ENCODE measurements at places on chromosomes 6 and 20.

- H3K27ac ChIP-seq: no peak overlapping the region
- no peak overlapping the region for H3K4me3 ChIP-seq
- no peak for DNase-seq
- no peaks in the 10 kb centered on the region for H3K4me1 ChIP-seq
These were observed 100.5 kb upstream of the SLC2A12 start for GRCh38 chr6:134152767-134153485.

DNA sequence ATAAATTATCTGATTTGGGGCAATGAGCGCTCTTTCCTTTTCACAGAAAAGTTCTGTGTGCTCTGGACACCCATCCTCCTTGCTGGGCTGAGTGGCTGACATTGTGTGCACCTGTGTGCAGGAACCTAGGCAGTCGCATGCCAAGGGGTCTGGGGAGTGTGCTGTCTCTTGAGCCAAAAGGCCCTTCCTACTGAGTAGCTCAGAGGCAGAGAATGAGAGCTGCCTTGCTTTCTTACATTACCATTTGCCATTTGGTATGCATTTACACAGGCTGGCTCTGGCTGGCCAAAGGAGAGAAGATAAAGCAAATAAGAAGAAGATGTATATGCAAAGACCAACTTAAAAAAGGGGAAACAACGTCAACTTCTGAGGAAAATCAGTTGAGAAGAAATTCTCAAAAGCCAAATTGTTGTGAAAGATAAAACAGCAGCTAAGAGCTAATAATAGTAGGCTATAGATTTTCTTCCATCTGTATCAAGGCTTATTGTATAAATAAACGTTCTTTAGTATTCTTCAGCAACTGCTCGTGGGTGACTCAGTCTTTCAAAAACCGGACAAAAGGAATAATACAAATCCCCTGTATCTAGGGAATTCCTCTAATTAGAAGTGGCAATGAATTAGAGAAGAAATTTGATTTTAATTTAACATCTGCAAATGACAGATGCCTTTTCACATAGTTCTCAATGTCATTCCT is 121.9 kb downstream of the INSM1 start:
- peak; percentile 31 for DNase-seq
- no peak overlapping the region for H3K27ac ChIP-seq
- no peak overlapping the region for H3K4me3 ChIP-seq
- H3K36me3 ChIP-seq: peaks cover 8% of the 10 kb centered on the region
- H3K27me3 ChIP-seq: no peaks in the 10 kb centered on the region
- H3K4me1 ChIP-seq: no peaks in the 10 kb centered on the region

- peaks cover 8% of the 10 kb centered on the region for H3K4me1 ChIP-seq
- H3K36me3 ChIP-seq: peaks cover 2% of the 10 kb centered on the region
- peak overlapping the region; percentile 10 for H3K4me3 ChIP-seq
- no peaks in the 10 kb centered on the region for H3K27me3 ChIP-seq
- DNase-seq: peak; percentile 14
These were observed 90.8 kb downstream of the FRK start for GRCh38 chr6:115969930-115970273.

DNA sequence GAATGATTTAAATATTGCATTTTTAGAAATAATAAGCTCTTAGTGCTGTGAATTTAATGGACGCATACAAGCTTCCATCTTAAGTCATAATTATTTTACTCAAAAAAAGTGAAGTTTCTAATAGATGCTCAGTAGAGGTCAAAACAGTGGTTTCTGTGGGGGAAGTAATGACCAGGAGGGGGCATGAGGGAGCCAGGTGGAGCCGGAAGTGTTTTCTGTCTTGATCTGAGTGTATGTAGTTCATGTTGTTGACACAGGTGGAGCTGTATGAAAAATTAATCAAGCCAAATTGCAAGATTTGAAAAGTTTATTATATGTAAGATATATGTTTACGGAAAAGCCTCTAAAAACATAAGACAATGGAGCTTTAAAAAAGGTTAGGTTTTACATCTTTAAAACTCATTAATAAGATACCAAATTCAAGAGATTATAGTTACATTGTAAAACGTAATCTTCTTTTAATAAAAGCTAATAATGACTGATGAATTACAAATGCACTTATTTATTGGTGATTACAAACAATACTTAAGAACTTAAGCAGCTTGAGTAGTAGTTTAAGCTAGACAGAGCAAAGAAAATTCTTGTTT is 68.0 kb downstream of the PLAGL1 start:
- DNase-seq: peak; percentile 43
- H3K4me3 ChIP-seq: no peak overlapping the region
- peaks cover 19% of the 10 kb centered on the region for H3K36me3 ChIP-seq
- no peaks in the 10 kb centered on the region for H3K4me1 ChIP-seq

DNA sequence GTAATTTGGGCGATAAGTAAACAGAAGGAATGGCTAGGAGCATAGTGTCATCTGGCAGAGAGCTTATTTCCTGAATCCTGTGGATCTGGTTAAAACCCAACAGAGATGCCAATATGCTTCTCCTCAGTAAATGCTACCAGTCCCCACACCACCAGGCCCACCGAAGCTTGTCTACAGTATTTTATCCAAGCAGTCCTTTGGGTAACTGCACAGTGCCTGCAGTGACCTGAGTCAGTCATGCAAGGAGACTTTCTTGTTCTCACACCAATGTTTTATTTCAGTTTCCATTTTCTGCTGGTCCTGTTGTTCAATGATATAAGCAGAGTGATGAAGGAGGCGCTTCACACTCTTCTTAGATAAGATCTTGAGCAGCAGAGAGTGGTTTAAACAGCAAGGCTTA is 326.3 kb downstream of the RIMS1 start:
- no peak overlapping the region for H3K27ac ChIP-seq
- no peaks in the 10 kb centered on the region for H3K27me3 ChIP-seq
- no peak for DNase-seq
- H3K4me3 ChIP-seq: no peak overlapping the region
- H3K4me1 ChIP-seq: no peaks in the 10 kb centered on the region

GRCh38 chr6:33050014-33050810 is 23.2 kb downstream of the HLA-DPA1 start:
- H3K27ac ChIP-seq: no peak overlapping the region
- H3K36me3 ChIP-seq: no peaks in the 10 kb centered on the region
- H3K4me3 ChIP-seq: no peak overlapping the region
- DNase-seq: no peak
- no peaks in the 10 kb centered on the region for H3K4me1 ChIP-seq

- H3K4me1 ChIP-seq: no peaks in the 10 kb centered on the region
- H3K36me3 ChIP-seq: no peaks in the 10 kb centered on the region
- no peak overlapping the region for H3K4me3 ChIP-seq
- no peak for DNase-seq
- H3K27ac ChIP-seq: no peak overlapping the region
These were observed 154.4 kb downstream of the BMP2 start for GRCh38 chr20:6921717-6922386.

DNA sequence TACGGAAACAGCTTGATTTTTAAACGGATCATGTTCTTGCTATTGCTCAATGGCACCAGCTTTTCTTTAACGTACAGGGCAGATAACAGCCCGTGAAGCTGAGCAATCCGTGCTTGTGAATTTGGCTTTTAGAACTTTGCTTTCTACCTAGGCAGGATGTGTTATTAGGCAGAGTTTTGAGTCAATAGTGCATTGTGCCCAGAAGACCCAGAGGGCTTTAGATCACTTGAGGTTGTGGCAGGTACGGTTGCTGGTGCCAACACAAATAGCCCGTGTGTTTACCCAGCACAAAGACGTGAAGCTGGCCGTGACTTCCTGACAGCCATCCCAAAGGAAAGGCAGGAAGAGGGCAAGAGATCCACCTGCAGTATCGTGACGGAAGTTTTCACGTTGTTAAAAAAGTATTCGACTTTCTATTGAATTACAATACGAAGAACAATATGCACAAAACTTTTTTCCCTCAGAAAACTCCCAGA is 117.4 kb upstream of the FRMD1 start:
- no peaks in the 10 kb centered on the region for H3K36me3 ChIP-seq
- peaks cover 57% of the 10 kb centered on the region for H3K27me3 ChIP-seq
- no peak overlapping the region for H3K27ac ChIP-seq
- no peak overlapping the region for H3K4me3 ChIP-seq

DNA sequence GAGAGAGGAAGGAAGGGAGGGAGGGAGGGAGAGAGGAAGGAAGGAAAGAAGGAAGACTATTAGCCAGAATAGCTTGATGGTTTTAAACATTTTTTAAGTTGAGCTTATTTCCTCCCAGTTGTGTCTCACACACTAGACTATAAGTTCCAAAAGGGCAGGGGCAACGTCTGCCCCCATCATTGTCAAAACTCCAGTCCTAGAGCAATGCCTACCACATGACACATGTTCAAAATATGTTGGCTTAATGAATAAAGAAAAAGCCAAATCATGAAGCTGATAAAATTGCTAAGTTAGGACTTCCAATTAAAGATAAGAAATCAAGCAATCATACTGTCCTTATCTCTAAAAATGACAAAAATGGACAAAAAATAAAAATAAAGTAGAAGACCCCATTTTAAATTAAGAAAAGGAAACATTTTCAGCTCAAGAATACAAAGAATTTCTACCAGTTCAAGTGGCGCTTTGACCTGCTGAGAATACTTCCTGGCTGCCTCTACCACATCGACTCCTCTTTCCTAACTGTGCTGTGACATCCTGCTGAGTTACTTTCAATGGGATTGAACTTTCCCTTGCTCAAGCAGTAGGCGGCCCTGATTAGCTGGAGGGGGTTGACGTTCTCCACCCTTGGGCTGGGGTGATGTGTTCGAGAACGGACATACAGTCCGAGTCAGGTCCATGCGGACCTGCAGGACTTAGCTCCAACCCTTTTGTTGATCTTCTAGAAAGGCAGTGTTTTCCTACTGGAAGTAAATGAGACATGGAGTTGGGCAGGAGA is 283.9 kb upstream of the FOXQ1 start:
- peak; percentile 28 for DNase-seq
- H3K4me3 ChIP-seq: no peak overlapping the region
- H3K27ac ChIP-seq: no peak overlapping the region
- no peaks in the 10 kb centered on the region for H3K36me3 ChIP-seq
- no peaks in the 10 kb centered on the region for H3K27me3 ChIP-seq
- H3K4me1 ChIP-seq: peaks cover 8% of the 10 kb centered on the region

DNA sequence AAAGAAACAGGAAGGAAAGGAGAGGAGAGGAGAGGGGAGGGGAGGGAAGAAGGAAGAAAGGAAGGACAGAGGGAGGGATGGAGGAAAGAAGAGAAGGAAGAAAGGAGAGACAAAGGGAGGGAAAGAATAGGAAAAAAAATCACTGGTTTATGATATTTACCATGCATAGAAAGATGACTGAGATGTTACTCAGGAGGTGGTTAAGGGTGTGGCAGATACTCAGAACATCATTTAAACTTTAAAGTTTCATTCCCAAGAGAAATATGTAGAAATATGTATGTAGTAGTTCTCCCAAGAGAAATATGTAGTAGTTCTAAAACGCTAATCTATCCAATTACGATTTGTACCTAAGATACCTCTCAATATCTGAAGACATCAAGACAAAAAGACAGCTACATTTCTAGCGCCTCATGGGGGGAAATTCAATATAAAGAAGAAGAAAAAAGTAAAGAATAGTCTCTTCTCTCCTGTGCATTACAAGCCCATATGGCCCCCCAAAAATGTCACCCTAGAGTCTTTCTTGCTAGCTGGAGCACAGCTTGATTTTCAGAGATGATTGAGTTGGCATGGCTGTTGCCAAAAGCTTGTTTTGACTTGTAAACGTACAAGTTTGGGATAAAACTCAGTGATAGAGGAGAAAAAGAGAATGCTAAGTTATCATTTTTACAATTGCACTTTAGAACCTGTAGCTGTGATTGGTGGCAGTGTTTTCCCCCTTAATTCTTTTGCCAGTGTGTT is 539.2 kb downstream of the CDH26 start:
- DNase-seq: no peak
- no peaks in the 10 kb centered on the region for H3K4me1 ChIP-seq
- no peak overlapping the region for H3K27ac ChIP-seq
- H3K4me3 ChIP-seq: no peak overlapping the region
- no peaks in the 10 kb centered on the region for H3K36me3 ChIP-seq

DNA sequence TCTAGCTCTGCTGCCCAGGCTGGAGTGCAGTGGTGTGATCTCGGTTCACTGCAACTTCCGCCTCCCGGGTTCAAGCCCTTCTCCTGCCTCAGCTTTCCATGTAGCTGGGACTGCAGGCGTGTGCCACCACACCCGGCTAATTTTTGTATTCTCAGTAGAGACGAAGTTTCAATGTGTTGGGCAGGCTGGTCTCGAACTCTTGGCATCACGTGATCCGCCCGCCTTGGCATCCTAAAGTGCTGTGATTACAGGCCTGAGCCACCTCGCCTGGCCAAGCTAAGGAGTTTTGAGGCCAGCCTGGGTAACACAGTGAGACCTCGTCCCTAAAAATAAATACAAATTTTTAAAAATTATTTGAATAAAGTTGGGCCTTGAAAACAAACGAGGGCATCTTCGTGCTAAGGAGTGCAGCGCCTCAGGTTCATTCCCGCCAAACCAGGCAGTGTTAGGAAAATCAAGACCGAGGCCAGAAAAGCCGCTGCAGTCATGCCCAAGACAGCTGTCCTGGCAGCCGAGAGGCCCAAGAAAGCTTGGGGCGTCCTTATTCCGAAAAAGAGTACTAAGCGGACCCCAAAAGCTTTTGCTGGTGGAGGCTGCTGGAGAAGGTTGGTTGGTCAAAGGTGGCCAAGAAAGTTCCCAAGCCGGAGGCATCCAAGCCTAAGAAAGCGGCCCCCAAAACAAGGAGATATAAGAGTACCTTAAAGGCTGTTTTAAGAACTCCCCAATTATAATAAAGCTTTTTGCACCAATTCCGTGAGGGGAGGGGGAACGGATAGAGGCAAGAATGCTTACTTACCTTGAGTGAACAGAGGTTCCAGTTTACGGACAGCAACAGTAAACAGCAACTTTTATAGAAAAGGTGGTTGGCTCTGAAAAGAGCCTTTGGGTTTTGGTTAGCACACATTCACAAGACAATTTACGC is 109.0 kb downstream of the HFE start:
- no peaks in the 10 kb centered on the region for H3K36me3 ChIP-seq
- DNase-seq: peak; percentile 48
- H3K4me3 ChIP-seq: peak overlapping the region; percentile 71
- H3K4me1 ChIP-seq: peaks cover 7% of the 10 kb centered on the region

DNA sequence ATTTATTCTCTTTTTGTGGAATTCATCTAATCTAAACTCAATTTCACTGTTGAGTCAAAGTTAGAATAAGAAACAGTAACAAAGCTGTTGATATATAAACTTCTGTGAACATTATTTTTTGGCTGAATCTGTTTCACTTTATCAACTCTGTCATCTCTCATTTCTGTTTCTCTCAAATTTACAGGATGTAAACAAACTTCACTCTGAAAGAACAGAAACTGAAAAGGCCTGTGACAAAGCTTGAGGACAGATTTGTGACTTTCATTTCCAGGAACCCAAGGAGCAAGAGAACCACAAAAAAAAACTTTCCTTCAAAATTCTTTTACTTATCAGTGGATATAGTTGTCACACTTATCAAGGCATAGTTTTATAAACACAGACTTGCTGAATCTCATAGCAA is 447.9 kb upstream of the OPRM1 start:
- no peaks in the 10 kb centered on the region for H3K27me3 ChIP-seq
- peak; percentile 18 for DNase-seq
- no peak overlapping the region for H3K4me3 ChIP-seq
- H3K27ac ChIP-seq: no peak overlapping the region
- H3K4me1 ChIP-seq: no peaks in the 10 kb centered on the region

GRCh38 chr20:6053776-6054688 is at the start of gene LRRN4:
Gene LRRN4, minus strand, starts transcription at chr20:6054060. Its CDS starts 1,261 bp downstream, at chr20:6052799.
- H3K36me3 ChIP-seq: no peaks in the 10 kb centered on the region
- H3K27ac ChIP-seq: peak within 1 kb of the TSS; percentile 94
- peak; percentile 79 for DNase-seq
- H3K27me3 ChIP-seq: no peaks in the 10 kb centered on the region
- H3K4me1 ChIP-seq: peaks cover 39% of the 10 kb centered on the region
